Cortex of kidney (tissue), 1 donor: ENCODE measurements at places on chromosomes 12 and 14.

- DNase-seq: no peak
Observed at GRCh38 chr14:69346710-69347109, 51.4 kb downstream of the ERH start.

DNA sequence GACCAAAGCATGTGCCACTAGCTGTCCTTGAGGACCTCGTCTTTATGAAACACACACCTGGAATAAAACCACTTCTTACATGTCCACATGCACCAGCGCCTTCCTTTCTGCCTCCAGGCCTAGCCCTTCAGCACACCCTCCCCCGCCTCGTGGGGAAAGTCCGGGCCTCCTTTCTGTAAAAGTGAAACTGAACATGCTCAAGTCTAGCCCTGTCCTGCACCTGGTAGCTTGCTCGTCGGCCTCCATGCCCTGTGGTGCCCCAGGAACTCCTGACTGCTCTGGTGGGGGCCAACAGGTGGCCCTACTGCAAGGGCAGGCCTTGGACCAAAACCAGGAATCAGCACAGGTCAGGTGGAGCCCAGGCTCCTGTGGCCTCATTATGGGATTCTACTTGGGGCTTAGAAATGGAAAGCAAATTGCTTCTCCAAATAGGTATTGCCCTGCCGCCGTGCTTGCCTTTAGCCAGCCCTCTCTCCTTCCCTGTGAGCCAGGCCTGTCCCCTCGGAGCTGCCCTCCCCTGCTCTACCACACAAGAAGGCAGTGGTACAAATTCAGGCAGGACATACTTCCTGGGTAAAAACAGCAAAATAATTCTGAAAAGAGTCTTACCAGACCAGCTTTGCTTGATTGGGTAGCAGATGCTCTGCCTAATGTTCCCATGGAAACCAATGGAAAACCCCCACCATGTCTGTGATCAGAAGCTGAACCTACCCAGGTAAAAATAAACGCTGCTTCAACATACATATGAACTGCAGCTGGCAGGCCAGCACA lies 43.5 kb downstream of the ERH start:
- DNase-seq: no peak

GRCh38 chr14:92497391-92497790 lies 16.2 kb upstream of the RIN3 start:
- no peak for DNase-seq

DNA sequence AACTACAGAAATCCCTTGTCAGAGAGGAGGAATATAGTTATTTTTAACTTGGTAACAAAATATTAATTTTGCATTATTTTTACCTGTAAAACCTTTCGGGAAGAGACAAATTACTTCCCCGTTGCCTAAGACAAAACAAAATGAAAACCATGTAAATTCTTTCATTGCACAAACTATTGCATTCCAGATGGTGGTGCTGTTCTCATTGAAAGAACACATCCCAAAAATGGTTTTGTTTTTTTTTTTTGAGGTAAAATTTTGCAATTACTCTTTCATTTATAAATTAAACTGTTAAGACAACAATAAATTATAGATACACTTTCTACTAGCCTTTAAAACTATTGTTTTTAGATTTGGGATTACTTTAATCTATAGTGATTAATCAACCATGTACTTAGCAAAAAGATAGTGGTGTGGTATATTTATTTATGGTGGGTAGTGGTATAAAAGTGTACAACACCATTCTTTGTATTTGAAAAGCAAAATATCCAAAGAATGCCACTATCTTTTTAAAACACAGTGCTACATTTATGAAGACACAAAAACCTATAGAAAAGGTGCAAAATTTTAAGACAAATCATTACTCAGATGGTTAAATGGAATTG lies 115.5 kb downstream of the SLC38A1 start:
- no peak for DNase-seq

DNA sequence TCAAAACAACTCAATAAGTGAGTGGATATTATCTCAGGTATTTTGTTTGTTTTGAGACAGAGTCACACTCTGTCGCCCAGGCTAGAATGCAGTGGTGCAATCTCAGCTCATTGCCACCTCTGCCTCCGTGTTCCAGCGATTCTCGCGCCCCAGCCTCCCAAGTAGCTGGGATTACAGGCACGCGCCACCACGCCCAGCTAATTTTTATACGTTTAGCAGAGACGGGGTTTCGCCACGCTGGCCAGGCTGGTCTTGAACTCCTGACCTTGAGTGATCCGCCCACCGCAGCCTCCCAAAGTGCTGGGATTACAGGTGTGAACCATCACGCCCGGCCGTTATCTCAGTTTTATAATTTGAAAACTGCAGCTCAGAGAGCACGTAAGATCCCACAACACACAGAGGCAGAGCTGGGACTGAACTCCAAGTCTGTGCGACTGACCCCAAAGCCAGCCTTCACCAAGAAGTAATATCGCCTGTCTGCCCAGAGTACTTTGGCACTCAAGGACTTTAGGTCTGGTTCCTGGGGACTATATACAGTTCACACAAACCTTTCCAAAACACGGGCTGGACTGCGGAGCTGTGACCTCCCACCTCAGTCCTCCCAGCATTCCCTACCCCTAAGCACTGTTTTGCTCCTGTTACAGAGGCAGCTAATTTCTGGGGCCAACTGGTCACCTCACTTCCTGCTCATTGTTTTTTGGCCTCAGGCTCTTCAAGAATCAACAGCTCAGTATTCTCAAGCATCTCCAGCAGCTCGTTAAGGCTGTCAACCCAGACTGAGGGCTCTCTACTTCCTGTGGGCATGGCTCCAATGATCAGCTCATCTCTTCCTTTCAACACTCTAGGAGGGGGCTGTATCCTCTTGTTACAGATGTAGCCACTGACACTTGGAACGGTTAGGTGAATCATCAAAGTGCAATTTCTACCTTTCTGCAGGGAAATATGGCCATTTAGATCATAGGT lies 22.5 kb downstream of the TESC start:
- no peak for DNase-seq

DNA sequence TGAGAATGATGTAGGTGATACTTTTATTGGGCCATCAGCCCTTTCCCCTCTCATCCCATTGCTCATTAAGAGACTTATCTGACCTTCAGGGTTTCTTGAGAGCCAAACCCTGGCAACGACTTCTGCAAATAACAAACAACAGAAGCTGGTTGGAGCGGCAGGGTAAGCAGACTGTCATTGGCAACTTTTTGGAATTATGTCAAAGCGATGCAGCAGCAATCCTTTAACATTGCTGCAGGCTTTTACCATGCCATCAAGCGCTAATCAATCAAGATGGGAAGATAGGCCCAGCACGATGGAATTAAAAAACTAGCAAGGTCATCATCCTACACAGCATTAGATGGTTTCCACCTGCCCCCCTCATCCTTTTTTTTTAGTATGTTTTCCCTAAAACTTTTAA lies 406.1 kb upstream of the PDE3A start:
- no peak for DNase-seq

DNA sequence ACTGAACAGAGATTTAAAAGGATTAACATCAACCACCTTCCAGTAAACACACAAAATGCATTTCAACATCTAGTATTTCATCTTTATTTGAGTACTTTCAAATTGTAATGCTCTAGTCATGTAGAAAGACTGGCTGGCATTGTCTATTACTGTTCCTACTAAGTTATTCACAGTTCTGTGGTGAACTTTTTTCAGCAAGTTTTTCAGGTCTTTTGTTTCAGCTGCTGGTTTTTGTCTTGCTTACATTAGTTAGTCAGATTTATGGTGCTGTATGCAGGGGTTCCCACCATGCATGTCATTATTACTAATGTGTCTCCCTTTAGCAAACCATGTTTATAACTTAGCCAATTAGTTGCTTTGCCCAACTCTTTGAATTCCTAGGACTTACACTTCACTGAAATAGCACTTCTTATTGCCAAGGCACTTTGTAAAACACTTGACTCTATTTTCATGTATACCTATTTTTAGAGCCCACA lies 253.4 kb upstream of the KITLG start:
- no peak for DNase-seq

DNA sequence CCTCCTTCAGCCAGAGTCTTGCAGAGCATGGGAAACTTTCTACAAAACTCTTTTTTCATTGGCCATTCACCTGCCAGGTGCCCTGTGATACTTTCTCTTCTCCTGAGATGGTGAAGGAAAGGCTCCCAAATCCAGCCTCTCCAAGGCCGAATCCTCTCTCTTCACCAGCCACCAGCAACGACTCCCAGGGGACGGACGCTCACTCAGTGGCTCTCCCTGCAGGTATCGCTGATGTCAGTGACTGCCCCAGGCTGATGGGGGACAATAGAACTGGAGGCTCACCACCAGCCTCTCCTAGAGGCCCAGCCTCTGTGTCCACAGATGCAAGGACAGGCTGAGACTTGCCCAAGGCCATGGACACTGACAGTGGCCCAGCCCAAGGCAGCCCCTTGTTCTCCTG lies 204.1 kb downstream of the BCL11B start:
- DNase-seq: no peak

- no peak for DNase-seq
Observed at GRCh38 chr12:71191509-71192196, 33.9 kb upstream of the TSPAN8 start.

DNA sequence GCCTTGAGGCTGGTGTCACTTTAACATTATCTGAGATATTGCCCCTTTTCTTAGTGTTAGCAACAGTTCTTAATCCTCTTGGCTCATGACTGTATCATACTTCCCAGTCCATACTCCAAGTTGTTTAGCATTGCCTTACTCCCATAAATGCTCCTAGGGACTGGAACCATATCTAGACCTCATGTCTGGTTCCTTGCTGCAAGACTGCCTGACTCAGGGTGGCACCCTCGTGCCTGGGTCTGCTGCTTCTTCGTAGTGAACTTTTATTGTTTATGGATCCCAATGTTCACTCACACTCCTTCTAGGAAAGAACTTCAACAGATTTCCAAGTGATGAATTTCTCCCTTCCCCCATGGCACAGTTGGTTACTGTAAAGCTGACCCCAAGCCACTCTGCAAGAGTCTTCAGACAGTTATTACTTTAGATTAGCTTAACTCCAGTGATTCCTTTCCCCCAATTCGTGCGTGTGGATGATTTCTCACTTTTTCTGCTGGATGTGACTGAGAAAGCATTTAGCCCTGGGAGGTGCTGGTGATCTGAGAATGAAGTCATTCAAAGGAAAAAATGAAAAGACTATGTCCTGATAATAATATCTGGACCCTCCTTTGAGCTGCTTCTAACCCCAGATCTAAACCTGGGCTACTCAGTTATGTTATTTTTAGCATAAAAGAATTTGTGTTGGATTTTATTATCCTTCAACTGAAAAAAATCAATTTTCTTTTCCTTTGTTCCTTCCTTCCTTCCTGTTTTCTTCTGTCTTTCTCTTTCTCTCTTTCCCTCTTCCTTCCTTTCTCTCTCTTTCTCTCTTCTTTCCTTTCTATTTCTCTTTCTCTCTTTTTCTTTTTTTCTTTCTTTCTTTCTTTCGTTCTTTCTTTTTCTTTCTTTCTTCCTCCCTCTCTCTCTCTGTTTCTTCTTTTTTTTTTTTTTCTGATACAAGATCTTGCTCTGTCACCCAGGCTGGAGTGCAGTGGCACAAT lies 47.5 kb upstream of the PPP1R12A start:
- DNase-seq: no peak

DNA sequence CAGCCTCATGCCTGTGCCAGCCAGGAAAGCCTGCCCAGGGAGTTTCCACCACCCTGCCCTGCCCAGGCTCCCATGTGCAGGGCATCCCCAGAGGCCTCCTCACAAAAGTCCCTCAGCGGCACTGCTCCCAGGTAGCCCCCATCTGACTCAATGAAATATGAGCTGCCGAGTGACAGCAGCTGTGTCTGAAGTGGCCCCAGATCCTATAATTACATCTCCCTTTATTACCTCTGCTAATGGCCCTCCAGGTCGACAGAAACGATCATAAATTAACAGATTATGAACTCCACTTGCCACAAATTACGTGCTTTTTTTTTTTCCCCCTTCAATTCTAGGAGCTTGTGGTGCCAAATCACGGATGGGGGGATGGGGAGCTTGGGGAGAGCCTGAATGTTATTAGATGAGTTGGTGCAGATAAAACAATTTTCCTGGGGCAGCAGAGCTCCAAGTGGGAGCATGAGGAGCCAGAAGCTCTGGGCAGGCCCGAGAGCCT lies 110.4 kb downstream of the ESRRB start:
- no peak for DNase-seq

DNA sequence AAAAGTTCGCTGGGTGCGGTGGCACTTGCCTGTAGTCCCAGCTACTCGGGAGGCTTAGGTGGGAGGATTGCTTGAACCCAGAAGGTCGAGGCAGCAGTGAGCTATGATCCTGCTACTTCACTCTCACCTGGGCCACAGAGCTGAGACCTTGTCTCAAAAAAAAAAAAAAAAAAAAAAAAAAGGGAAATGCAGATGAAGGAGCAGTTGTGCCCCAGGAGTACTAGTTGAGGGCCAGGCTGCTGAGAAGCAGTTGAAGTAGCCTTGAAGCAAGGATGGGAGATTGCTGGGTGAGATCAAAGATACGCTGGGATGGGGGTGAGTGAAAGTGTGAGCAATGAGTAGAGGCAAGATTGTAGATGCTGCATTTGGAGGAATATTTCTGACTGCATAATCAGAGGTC lies 93.4 kb upstream of the DNM1L start:
- no peak for DNase-seq

DNA sequence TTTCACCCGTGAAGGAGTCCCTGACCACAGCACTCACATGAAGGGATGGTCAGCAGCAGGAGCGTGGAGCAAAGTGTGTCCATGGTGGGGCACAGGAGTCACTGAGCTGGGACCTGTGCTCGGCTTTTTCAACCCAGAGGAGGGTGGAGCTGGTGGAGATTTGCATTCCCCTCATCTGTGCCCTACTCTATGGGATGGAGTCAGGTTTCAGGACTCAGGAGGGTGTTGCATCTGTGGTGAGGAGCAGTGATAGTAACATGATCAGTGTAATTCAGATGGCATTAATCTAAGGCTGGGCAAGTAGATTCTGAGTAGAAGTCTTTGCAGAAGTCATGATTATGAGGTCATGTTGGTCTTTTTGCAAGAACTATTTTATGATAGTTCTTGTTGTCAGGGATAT lies 511.9 kb downstream of the TMEM121 start:
- no peak for DNase-seq

GRCh38 chr12:6528539-6529235 lies 5.6 kb upstream of the GAPDH start:
- no peak for DNase-seq

- DNase-seq: no peak
Observed at GRCh38 chr12:65817866-65818265, 6.4 kb upstream of the HMGA2 start.

DNA sequence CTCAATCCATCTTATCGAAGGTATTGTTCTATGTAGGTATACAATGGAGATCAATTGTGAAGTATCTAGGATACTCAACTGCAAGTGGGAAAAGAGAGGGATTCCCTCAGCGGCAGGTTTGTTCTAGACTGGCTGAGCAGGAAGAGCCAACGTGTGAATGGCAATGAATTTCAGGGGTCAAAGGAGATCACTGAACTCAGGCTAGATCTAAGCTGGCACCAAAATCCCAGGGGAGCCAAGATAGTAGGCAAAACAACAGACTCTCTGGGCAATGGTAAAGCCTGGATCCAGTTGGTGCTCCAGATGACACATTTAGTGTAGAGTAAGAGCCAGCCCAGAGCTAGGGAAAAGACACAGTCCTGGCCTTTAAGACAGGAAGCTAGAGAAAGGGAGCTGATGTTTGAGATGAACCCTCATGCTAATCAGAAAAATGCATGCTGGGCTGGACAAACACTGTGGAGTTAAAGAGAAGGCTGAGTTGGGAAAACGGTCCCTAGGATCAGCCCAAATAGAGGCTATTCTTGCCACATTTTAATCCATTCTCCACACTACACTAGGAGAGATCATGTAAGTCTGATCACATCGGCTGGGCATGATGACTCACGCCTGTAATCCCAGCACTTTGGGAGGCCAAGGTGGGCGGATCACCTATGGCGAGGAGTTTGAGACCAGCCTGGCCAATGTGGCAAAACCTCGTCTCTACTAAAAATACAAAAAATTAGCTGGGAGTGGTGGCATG lies 45.6 kb downstream of the EFCAB11 start:
- no peak for DNase-seq

- no peak for DNase-seq
Observed at GRCh38 chr14:72625689-72626088, 268.2 kb downstream of the DPF3 start.
